Stimulated activated naive CD4-positive, alpha-beta T cell treated with Interleukin-2 at 50 U/mL for 16 hours (primary cell): ENCODE measurements at places on chromosomes 16 and 17.
A peak's percentile ranks its signal among the peaks of the same experiment; 100 is the strongest.

GRCh38 chr17:61000911-61001310, 323.3 kb downstream of the BCAS3 start:
- no peak for DNase-seq

DNA sequence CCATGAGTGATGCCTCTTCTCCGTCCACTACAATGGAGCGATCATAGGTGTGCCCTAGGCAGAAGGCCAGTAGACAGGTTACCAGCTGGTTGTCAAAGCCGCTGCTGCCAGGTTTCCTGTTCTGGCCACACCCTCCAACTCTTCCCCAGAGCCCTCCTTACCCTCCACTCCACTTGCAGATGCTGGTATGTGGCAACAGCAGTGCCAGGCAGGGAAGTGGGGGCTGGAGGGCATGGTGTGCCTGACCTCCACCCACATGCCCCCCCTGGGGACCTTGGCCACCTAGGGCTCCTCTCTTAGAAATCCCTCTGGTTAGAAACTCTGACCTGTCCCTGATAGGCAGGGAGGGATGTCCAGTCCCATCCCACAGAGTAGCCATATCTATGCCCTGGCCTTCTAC, 1.5 kb downstream of the RRAD start:
- no peak for DNase-seq

- no peak for DNase-seq
Measured at GRCh38 chr17:68595986-68596385, 5.2 kb downstream of the FAM20A start.

DNA sequence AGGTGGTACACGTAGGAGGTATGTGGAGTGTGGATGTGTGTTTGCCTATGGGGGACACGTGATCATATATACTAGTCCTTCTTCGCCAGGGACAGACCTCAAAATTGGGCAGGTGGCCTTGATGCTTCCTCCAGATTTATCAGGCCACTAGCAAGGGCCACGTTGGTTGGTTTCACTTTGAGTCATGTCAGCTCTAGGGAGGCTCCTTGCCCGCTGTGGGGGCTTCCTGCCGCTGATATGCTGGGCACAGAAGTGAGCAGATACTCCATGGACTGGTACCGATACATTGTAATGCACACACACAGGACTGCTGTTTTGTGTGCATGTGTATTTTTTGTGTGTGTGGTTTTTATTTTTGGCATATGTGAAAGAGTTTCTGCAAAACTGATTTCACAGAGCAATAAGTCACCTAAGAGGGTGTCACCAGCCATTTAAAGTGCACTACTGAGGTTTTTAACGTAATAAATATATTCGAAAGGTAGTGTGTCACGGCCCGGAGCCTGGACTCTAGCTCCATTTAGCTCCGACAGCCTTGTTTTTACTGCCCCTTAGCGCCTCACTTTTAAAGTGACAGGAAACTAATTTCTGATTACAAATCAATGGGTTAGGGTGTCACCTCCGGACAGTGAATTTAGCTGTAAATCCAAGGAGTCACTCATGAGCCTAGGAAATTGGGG, 605.5 kb upstream of the SALL1 start:
- DNase-seq = no peak

GRCh38 chr16:72187551-72187950, 15.6 kb upstream of the PMFBP1 start:
- no peak for DNase-seq

- DNase-seq = peak; percentile 51
Measured at GRCh38 chr17:64306850-64307463, 43.9 kb upstream of the TEX2 start.

DNA sequence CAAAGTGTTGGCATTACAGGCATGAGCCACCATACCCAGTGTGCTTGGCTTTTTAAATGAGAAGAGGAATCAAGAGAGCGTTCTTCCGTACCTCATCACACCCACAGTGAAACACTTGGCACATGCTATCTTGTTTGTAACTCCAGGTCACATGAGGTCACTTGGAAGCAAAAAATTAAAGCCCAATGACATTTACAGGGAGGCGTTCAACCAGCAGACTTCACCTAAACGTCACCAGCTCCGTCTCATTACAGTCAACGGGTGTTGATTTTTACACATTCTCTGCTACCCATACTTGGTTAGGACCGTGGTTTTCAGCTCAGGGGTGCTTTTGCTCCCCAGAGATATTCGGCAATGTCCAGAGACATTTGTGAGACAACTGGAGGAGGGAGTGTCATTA, 127.0 kb downstream of the XYLT1 start:
- DNase-seq = no peak

- DNase-seq = no peak
Measured at GRCh38 chr17:74766413-74766812, 9.7 kb downstream of the NAT9 start.

GRCh38 chr17:78826836-78827509, 13.6 kb downstream of the USP36 start:
- no peak for DNase-seq

DNA sequence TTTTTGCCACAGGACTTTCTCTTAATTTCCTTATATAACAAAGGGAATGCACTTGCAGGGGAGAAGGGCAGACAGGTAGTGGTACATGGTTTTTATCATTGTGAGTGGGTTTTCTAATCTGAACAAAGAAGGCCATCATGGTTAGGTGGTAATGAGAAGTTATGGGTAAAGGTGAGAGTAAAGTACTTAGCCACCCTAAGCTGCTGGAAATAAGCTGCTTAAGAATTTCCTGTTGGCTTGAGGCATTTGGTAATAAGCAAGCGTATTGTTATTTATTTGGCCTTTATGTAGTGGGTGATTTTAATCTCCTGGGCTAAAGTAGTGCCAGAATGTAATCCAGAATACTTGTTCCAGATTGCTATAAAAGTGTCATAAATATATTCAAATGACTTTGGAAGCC, 27.1 kb downstream of the TAC4 start:
- no peak for DNase-seq

GRCh38 chr16:48295488-48296281, 48.3 kb upstream of the ABCC11 start:
- DNase-seq = no peak
